Activated CD8-positive, alpha-beta T cell treated with anti-CD3 and anti-CD28 coated beads for 36 hours (primary cell): ENCODE measurements at places on chromosomes 1 and 21.

DNA sequence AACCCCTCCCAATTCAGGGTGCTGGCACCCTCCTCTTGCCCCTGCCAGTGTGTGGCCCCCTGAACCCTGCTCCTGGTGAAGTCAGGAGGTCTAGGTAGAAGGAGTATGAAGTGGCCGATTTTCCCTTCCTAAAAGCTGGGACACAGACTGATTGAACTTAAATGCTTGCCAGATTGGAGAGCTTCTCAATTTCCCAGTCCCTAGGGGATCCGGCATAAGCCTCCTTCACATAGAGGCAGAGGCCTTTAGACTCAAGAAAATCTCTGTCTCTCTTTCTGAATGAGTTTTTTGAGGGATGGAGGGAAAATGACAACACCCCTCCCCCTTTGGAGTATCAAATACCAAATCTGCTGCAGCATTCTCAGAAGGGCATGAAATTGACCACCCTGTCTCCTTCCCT lies 51.5 kb downstream of the SYT2 start:
- no peak for DNase-seq

DNA sequence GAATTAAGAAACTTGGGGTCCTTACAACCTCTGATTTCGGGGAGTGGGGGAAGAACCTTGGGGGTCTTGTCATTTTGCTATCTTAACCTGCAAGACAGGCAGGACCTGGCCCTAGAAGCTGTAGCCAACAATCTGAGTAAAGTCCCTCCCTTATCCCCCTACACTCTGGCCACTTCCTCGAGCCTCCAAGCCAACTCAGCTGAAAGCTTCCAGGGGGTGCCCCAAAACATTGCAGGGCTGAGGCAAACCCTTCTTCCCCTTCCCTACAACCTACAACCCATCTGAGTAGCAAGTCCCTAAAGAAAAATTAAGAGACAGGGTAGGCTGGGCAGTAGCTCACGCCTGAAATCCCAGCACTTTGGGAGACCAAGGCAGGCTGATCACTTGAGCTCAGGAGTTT lies 5.0 kb downstream of the CERS2 start:
- DNase-seq: no peak

- no peak for DNase-seq
Measured at GRCh38 chr21:37828991-37829390, 87.3 kb downstream of the KCNJ6 start.

GRCh38 chr1:46822248-46822826 lies 23.5 kb downstream of the CYP4B1 start:
- DNase-seq: no peak
